IgD-negative memory B cell (primary cell): ENCODE measurements at places on chromosomes 12 and 14. TPM values are rescaled to one million over a fixed set of nuclear protein-coding genes. Genes with fewer than 3 reads are reported as not detected.

The INHBE gene
- polyA plus RNA-seq, result not detected

The ACOT6 gene
- polyA plus RNA-seq, result not detected

The PTGER2 gene
- polyA plus RNA-seq, result 2.8 TPM

The HPD gene
- polyA plus RNA-seq, result not detected

The MANSC4 gene
- 0.45 TPM for polyA plus RNA-seq

The ART4 gene
- not detected for polyA plus RNA-seq

The AQP2 gene
- polyA plus RNA-seq, result not detected

The FOXM1 gene
- 0.88 TPM for polyA plus RNA-seq

The CLEC7A gene
- 1.9 TPM for polyA plus RNA-seq

The GALNT16 gene
- not detected for polyA plus RNA-seq

The GPRC5D gene
- polyA plus RNA-seq, result 1.4 TPM

The TMEM132C gene
- polyA plus RNA-seq, result not detected

The OAS1 gene
- 115 TPM for polyA plus RNA-seq

The TOMM20L gene
- polyA plus RNA-seq, result not detected

The IFNG-AS1 gene
- 21.1 TPM for polyA plus RNA-seq

The KCNH3 gene
- polyA plus RNA-seq, result 0.15 TPM

The FAM90A1 gene
- not detected for polyA plus RNA-seq

The RBMS2 gene
- 0.28 TPM for polyA plus RNA-seq

The OR6C65 gene
- not detected for polyA plus RNA-seq

The MYF5 gene
- not detected for polyA plus RNA-seq

The TRPV4 gene
- polyA plus RNA-seq, result not detected

The SERPINA12 gene
- not detected for polyA plus RNA-seq

The IAPP gene
- polyA plus RNA-seq, result not detected

The MMP17 gene
- polyA plus RNA-seq, result 3.4 TPM

The PLA2G1B gene
- not detected for polyA plus RNA-seq

The HOXC9 gene
- polyA plus RNA-seq, result not detected

The KCNA1 gene
- not detected for polyA plus RNA-seq

The CD27 gene
- 264 TPM for polyA plus RNA-seq

The INSM2 gene
- not detected for polyA plus RNA-seq

The KRT73 gene
- not detected for polyA plus RNA-seq

The OTUB2 gene
- 0.19 TPM for polyA plus RNA-seq

The KLRG1 gene
- 16.8 TPM for polyA plus RNA-seq

The MYBPC1 gene
- polyA plus RNA-seq, result not detected

The NR4A1 gene
- 9.3 TPM for polyA plus RNA-seq

The CCDC177 gene
- not detected for polyA plus RNA-seq

The IKBIP gene
- polyA plus RNA-seq, result 9.7 TPM

The OR11H7 gene
- not detected for polyA plus RNA-seq

The REM2 gene
- polyA plus RNA-seq, result 2.6 TPM

The HNRNPC gene
- polyA plus RNA-seq, result 741 TPM

The DBX2 gene
- polyA plus RNA-seq, result not detected

The SLC6A15 gene
- polyA plus RNA-seq, result not detected

The TPH2 gene
- polyA plus RNA-seq, result not detected
